Uterus (tissue), 4 donors: ENCODE measurements at places on chromosomes 4 and X. TPM values are rescaled to one million over a fixed set of nuclear protein-coding genes. Genes with fewer than 3 reads are reported as not detected.

DNA sequence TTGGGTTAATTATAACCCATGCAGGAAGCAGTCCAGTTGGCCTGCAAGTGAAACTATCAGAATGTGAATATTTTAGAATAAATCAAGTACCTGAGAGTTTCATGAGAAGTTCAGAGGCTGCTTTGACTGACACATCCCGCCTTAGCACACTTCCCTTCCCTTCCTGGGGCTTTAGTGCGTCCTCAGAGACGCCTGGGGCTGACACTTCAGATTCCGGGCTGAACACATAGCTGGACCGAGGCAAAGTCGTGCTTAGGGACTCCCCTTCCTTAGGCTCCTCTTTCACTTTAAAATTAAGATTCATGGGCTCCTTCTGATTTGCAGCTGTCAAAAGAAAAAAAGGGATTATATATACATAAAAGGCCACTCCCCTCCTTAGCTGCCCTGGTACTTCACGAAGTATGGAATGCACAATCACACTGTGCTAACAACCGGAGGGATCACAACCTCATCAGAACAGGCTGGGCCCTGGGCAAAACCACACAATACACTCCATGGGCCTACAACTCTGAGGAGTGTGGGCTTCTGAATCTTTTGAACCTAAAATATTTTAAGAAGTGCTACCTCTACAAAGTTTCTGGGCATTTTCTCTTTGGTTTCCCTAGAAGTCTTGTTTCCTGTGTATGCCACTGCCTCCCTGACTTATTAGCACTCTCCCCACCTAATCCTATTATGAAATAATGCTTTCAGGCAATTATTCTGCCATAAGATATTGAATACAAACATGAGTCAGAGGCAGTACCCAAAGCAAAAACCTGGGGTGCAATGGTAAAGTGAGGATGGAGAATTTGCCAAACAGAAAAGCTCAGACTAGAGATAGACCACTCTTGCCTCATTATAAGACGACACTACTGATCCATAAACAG lies 68.2 kb downstream of the ZNF827 start:
- DNase-seq, result no peak

DNA sequence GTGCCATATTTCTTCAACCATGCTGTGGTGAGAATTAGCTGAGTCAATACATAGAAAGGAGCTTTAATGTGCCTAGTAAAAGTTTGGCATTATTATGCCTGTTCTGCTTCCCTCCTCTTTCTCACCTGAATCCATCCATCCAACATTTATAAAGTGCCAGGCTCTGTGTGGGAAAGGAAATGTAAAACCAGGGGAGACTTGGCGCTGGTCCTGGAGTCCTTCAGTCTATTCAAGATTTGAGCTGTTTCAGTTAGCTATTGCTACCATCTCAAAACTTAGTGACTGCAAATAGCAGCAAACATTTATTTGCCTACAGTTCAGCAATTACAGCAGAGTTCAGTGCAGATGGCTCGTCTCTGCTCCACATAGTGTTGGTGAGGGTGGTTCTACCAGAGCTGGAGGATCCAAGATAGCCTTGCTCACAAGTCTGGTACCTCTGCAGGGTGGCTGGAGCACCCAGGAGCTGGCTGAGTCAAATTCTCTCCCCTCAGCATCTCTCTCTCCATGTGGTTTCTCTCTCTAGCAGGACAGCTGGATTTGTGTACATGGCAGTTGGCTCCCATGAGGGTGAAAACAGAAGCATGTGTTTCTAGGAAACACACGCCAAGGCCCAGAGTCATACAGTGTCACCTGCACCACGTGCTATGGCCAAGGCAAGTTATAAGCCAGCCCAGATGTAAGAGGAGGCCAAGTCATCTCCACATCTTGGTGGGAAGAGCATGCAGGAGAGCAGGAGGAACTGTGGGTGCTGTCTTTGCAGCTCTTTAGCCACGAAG lies 77.3 kb downstream of the FHDC1 start:
- DNase-seq, result no peak

- DNase-seq, result no peak
Observed at GRCh38 chrX:6757631-6758030, 222.7 kb upstream of the VCX3A start.

The IQSEC2 gene
- 10.6 TPM for total RNA-seq

DNA sequence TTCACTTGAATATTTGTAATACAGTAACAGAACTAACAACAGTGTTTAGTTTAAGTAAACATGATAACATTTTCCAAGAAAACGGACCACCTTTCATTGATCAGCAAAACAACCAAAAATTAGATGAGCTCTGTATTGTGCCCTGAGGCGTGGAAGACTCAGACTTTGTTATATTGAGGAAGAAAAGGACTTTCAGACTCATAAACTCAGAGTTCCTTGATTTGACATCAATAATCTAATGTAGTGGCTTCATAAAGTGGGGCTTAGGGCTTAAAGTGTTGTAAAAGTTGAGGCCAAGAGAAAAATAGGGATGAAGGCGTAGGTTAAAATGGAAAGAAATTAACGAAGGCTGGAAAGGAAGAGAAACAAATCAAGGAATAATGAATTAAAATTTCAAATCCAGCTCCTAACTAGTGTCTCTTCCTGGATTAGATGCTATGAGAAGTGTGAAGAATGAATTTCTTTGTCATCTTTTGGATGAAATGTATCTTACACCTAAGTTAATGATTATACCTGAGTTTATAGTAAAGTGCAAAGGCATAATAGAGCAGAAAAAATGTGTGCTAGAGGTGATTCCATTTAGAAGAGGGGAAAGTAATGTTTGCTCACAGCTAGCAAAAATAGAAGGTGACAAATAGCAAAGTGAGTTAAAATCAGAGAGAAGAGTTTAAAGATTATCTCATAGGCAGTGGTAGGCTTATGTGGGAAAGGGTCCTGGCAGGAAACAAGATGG lies 19.8 kb upstream of the GLRA2 start:
- no peak for DNase-seq

DNA sequence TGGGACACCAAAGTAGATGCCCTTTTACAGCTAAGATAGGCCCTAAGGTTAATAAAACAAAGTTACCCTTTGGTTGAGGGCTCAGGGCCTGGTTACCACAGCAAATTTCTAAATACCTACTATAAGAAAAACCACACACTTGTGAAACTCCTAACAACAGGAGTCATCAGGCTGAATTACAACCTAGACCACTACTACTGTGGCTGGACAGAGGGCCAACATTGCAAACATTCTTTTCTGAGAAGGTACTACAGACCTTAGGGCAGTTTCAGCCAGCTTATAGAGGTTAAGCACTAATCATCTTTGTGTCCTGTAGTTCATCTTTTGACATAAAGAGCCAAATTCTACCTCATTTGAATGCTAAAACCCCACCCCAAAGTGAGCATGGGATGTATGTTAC lies 504.0 kb downstream of the RAPGEF2 start:
- no peak for DNase-seq

The DUSP9 gene
- 0.21 TPM for total RNA-seq

DNA sequence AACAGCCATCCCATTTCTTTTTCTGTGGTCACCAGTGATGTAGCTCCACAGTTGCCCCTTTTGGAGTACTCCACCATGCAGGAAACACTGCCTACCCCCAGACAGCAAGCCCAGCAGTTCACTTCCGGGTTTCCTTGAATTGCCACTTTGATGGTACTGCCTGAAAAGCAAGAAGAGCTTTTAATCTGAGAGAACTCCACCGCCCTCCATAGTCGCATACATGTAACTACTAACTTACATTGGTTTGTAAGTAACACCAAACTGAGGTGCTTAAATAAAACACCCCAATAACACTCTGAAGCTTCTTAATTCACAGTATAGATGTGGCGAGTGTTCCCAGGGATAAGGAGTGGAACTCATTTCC lies 53.6 kb upstream of the HPSE start:
- DNase-seq, result no peak

- no peak for DNase-seq
Observed at GRCh38 chr4:110164251-110164650, 34.2 kb downstream of the ELOVL6 start.

The TMSB15A gene
- total RNA-seq, result 12.7 TPM
